ENCODE measurements at places on chromosomes 3 and 15.

GRCh38 chr15:45666119-45666875 is 31.5 kb downstream of the SQOR start:
- no peak for DNase-seq

- no peak for DNase-seq
These were observed 79.5 kb upstream of the POMGNT2 start for GRCh38 chr3:43185274-43185982.

GRCh38 chr15:62566248-62566647 is 401.2 kb upstream of the C2CD4B start:
- DNase-seq, result no peak

DNA sequence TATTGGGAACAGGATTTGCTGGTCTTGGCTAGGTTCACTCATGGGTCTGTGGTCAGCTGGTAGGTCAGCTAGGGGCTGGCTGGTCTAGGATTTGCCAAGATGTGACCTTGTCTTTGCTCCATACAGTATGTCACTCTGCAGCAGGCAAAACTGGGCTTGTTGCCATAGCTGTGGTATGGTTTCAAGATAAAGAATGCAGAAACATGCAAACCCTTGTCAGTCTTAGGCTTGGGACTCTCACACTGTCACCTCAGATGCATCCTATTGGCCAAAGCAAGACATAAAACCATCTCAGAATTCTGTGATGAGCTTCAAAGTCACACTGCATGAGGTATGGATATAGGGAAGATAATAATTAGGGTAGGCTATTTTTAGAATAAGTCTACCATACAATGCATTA is 66.6 kb upstream of the TBC1D5 start:
- no peak for DNase-seq

DNA sequence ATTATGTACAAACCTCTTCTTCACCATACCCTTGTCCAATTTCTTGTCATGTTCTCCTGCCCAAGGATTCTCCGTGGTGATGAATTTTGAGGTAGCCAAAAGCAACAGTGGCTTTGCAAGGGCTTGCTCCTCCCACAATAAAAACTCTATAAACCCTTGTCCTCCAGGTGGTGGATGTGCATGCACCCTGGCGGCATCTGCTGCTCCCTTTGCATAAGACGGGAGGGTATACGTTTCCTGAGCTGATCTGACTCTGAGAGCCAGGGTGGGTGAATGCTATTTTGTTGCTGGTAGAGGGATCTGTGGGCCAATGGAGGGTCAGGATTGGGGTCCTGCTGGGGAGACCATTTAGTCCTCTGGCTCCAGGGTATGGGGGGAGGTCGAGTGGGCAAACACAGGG is 5.4 kb downstream of the DNAH1 start:
- no peak for DNase-seq

GRCh38 chr3:142211034-142211433 is 14.4 kb downstream of the GK5 start:
- no peak for DNase-seq

DNA sequence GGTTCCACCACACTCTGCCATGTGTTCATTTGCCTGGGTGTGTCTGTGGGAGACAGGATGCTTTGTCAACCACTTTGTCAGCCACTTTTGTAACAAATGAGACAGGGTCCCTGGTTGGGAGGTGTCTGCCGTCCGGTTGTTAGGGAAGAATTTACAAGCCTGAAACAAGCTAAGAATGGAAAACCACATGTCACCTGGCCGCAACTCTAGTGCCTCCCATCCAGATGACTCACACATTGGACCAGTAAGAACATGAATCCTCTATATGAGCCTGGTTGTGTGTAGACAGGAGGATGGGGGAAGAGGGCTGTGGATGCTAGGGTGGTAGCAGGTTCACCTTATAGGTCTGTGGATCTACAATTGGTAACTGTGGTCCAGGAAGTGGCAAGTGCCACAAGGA is 335.3 kb downstream of the CLSTN2 start:
- DNase-seq, result no peak

GRCh38 chr15:80769829-80770705 is 9.1 kb upstream of the CEMIP start:
- no peak for DNase-seq

GRCh38 chr3:46580675-46581074 is 14.6 kb upstream of the LRRC2 start:
- DNase-seq, result no peak

DNA sequence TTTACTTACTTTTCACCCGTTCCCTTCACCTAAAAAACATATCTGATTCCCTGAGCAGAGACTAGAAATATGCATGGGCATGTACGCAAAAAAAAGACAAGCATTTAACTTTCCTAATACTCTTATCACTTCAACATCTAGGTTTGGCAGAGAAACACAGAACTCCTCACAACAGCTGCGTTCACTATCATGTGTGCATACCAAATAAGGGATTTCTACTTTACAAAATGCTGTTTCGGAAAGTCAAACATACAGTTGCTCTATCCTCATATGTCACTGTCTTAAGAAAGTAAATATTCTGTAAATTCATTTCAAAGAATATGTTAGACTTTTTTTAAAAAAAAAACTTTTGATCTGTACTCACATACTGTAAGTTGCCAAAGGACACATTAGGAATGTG is 65.1 kb upstream of the CBLB start:
- no peak for DNase-seq

GRCh38 chr3:23713641-23714040 is 92.1 kb upstream of the UBE2E1 start:
- DNase-seq, result no peak

DNA sequence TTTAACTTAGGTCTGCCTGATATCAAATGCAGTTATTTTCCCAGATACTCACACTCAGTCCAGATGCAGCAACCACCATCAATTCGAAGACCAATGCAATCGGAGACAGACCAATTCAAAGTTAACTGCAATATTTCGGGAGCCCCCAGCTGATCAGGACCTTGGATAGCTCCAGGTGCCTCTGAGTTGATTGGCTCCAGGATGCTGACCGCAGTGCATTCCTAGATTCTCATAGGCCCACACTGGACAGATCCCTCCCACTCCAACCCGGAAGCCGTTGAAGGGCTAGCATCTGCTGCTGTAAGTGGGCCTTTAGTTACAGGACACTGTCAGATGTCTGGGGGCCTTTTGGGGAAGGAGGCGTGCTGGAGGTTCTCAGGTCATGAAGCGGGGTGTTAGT is 89.5 kb upstream of the ATP2B2 start:
- no peak for DNase-seq

GRCh38 chr3:188890572-188891270 is 281.1 kb upstream of the TPRG1 start:
- DNase-seq, result no peak

- DNase-seq, result no peak
These were observed 1.6 kb downstream of the LINGO1 start for GRCh38 chr15:77630956-77631744.

GRCh38 chr3:116614795-116615362 is 94.7 kb upstream of the TUSC7 start:
- no peak for DNase-seq

- DNase-seq, result no peak
These were observed 16.7 kb downstream of the RAB8B start for GRCh38 chr15:63206079-63206478.

DNA sequence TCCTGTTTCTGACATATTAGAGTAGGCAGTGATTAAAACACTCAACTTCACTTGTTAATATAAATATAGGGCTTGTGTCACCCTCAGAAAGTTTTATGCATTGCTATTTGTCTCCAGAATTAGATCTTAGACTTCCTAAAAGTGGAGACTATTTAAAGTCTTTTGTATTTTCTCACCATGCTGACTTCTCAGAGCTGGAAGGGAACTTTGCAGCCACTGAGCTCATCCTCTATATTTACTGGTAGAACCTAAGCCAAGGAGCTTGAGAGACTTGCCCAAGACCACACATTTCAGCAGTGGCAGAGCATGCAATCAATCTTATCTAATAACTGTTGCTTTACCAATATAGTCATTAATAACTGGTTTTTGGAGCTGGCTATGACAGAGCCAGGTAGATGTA is 53.2 kb downstream of the STAC start:
- DNase-seq, result no peak

DNA sequence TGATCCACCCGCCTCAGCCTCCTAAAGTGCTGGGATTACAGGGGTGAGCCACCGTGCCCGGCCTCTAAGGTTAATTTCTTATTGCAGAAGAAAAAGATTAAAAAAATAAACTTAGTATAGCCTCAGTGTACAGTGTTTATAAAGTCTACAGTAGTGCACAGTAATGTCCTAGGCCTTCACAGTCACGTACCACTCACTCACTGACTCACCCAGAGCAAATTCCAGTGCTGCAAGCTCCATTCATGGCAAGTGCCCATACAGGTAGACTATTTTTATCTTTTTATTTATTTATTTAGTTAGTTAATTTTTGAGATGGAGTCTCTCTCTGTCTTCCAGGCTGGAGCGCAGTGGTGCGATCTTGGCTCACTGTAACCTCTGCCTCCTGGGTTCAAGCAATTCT is 3.2 kb upstream of the FLNB start:
- DNase-seq, result no peak

DNA sequence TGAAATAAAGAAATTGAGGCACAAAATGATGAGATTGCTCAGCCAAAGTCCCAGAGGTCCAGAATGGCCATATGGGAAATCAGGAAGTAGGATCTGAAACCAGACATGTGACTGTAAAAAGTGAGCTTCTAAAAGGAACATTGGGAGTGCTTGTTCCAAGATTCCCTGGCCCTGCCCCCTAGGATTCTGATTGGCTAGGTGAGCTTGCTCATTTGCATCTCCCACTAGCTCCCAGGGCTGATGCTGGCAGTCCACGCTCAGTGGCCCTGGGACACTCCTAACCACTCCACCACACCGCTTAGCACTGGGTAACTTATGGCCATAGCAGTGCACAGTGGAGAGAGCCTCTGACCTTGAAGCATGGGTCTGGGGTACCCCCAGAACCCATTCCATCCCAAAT is 326.7 kb downstream of the NTRK3 start:
- no peak for DNase-seq

DNA sequence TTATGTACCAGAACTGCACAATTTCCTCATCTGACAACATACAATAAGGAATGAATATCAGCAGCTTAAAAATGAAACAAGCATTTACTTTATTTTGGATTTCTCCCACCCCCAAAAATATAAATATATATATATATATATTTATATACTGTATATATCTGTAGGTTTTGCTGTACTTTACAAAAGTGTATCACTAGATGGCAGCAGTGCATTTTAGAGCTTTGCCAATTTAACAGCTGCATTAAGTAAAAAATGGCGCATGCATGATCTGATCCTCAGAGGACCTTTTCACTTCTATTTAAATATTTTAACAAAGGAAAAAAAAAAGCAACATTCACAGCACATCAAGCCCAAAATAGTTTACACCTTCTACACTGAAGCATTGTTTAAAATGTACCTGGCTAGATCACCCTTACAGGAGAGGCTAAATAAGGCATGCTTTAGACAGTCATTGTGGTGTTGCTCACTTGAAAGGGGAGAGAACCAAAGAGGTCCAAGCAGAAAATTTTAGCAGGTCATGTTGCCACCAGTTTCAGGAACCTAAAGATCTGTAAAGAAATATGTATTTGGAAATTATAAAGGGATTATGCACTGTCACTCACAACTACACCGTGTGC is 72.6 kb downstream of the NPTN start:
- DNase-seq, result peak; percentile 7

GRCh38 chr3:28973609-28974008 is 307.3 kb upstream of the RBMS3 start:
- no peak for DNase-seq

- DNase-seq, result no peak
These were observed 389.7 kb upstream of the MDFIC2 start for GRCh38 chr3:70702132-70702531.

- DNase-seq, result no peak
These were observed 192.3 kb downstream of the IGSF11 start for GRCh38 chr3:118842147-118842863.

All from GF-D8 (cell line).